ENCODE measurements at places on chromosomes 7 and 10.

DNA sequence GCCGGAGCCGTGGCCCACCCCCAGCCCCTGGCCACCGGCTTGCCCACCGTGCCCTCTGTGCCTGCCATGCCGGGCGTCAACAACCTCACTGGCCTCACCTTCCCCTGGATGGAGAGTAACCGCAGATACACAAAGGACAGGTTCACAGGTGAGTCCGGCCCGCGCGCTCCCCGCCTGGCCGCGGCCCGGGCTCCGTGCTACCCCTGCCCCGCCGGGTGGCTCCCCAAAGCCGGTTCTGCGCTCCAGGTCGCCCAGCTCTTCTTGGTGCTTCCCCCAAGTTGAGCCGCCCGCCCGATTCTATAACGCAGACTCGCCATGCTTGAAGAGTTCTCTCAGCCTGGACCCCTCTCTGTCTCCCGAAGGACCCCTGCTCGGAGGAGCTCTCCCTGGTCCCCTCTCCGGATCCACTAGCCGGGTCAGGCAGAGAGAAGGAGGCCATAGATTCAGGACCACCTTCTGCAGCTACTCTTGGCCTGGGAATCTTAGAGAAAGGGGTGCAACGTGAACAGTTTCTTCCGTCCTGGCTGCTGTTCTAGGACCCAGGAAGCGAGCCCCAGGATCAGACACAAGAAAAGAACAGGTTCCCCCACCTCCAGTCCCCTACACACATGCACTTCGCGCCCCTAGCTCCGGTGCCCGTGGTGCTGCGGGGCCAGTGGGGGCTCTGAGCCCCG is 999 bp downstream of the TLX1 start:
- DNase-seq = no peak

DNA sequence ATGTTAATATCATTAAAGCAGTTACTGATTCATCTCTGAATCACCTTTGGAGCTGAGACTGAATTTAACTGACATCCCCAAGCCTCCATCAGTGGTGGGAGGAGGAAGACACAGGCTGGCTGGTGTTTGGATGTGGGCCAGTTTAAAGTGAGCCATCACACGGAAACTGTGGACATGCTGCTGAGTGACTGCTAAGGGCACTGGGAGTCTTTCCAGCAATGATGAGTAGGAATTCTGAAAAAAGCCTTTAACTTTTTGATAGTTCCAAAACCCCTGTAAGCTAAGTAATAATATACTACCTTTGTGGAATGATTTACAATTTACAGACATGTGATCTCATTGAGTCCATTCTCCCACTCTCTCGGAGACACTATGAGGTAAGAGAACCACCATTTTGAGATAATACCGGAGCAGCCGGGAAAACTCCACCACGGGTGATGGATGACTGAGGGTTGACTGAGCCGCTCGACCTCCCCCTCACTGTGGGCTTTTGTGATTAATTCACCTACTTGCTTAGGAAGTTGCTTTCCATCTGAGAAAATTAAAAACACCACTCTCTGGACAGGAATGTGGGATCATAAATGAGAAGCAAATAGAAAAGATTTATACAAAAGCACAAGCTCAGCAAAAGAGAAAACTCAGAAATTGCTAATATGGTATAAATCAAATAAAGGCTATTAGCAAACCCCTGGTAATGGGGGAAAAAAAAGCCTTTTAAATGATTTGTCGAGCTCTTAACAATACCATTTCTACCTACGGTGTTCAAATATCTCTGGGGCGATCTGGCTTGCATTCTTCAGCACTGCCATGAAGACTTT is 194.8 kb downstream of the FANK1 start:
- DNase-seq = peak; percentile 93

DNA sequence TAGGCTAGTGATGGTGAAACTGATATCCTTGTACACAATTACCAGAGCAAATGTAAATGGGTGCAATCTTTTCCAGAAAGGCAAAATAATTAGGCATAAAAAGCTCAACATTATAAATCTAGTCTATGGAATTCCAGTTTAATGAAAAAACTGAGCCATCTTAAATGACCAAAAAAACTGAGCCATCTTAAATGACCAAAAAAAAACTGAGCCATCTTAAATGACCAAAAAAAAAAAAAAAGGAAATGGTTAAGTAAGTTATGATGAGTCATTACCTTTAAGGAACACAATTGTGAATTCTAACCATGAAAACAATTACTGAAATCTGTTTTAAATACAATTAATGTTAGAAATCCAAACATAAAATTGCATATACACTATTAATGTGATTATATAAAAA is 25.3 kb downstream of the USP6NL start:
- no peak for DNase-seq

DNA sequence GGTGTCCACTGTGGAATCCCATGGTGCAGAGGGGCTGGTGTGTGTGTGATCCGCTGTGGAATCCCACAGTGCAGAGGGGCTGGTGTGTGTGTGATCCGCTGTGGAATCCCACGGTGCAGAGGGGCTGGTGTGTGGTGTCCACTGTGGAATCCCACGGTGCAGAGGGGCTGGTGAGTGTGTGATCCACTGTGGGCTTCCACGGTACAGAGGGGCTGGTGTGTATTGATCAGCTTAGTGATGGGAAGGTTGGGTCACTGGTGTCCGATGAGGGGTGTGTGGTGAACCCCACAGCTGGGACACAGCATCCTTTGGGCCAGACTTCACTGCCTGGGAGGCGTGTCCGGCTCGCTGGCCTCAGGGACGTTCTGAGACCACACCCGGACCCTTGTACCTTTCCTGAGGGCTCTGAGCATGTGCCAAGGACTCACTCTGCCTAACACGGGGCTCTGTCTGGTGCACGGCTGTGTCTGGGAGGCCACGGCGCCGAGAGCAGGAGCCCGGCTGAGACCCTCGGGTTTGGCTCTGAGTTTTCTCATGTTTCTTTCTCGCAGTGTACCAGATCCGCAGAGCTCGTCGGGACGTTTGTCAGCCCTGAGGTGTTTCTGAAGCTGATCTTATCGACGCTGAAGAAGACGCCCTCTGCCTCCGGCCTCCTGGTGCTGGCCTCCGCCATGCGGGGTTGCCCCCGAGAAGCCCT is 29.3 kb upstream of the PRKAR1B start:
- no peak for DNase-seq

- no peak for DNase-seq
Observed at GRCh38 chr10:65949526-65949925, 976.3 kb upstream of the LRRTM3 start.

GRCh38 chr7:158810846-158811245 is 18.5 kb downstream of the ESYT2 start:
- DNase-seq = no peak

DNA sequence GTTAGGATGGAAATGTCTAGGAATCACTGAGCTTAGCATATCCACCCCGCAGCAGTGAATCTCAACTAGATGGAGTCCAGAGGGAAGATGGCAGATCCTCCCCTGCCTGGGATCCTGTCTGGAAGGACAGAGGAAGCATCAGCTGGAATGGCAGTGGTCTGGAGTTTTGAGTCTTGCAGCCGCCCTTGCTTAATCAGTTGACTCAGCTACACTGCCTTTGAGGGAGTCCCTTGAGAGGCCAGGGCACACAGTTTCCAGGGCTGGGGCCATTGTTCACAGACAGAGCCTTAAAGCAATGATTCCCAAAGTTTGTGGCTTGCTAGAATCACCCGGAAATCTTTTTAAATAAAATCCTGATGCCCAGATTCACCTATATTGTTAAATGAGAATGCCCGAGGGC is 128.1 kb downstream of the NT5C2 start:
- DNase-seq = no peak

DNA sequence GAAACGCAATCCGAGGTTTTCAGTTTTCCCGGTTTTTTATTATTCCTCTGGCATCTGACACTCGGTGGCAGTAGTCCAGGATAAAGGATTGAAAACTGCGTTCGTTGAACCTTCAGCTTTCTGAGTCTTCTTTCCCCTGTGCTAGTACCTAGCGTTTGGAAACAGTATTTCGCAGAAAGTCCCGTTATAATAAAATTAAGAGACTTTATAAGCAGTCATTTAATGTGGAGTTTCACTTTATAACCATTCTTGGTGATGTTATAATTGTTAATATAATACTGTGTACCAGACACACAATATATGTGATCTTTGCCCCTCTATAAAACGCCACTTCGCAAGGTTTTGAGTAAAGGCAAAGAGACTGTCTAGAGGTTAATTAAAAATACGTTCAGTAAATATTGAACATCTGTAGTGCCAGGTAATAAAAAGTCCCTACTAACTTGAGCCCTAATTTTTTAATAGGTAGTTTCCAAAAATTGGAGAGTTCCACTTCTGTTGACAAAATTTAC is 874 bp downstream of the CISD1 start:
- DNase-seq = no peak

GRCh38 chr7:16025696-16026095 is 339.2 kb upstream of the MEOX2 start:
- no peak for DNase-seq

DNA sequence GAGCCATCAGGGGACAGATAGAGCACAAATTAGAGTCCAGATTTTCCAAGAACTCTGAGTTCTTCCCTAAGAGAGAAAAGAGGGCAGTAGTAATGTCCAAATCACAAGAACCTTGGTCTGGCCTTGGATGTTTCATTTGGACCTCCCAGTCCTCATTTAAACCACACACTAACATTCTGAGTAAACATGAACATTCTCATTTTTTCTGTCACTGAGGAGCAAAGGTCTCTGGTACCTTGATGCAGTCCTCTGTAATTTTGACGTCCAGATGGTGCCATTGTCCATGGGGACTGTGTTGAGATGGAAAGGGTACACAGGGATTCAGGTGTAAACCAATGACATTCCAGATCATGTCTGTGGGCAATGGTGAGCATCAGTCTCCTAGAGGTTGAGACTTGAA is 225.4 kb upstream of the PHYHIPL start:
- no peak for DNase-seq

GRCh38 chr7:138374119-138374693 is 85.9 kb upstream of the TRIM24 start:
- no peak for DNase-seq

DNA sequence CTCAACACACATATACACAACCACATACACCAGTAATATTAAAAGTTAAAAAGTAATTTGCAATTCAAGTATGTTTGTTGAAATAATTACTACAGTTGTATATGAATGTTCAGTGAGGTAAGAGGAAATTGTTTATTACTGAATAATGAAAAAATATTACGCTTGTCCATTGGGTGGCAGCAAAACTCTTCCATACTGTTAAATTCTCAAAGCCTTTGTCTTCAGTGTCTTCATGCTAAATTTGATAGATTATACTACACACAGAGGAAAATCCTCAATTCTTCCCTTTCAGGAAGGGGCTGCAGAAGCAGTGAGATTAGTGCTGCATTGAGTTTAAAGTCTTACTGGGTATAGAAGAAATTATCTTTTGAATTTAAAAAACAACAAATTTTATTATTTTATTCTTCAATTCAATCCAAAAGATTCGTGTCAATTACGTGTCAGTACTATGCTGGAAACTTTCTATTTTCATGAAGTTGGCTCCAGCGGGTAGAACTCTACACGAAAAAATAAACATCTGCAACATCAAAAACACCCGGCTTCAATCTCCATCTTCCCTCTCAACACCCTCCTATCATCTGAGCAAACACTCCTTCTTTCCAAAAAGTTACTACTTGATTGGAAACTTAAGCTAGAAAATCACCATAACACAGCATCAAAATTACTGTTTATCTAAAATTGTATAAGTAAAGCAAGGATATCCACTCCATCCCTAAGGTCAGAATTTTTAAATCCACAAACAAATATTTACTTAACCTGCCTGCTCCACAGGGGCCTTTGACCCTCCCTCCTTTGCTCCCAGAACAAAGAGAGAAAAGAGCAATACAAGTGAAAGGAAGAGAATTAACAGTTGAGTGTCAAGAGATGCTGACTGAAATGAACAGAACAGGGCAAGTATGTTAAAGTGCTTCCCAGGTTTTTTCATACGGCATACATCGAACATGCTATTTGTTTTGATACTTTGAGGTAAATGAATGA is 37.0 kb upstream of the TES start:
- no peak for DNase-seq

- no peak for DNase-seq
Observed at GRCh38 chr10:94607111-94607510, 61.5 kb downstream of the HELLS start.

GRCh38 chr7:159097661-159098423 is 46.8 kb downstream of the VIPR2 start:
- no peak for DNase-seq

DNA sequence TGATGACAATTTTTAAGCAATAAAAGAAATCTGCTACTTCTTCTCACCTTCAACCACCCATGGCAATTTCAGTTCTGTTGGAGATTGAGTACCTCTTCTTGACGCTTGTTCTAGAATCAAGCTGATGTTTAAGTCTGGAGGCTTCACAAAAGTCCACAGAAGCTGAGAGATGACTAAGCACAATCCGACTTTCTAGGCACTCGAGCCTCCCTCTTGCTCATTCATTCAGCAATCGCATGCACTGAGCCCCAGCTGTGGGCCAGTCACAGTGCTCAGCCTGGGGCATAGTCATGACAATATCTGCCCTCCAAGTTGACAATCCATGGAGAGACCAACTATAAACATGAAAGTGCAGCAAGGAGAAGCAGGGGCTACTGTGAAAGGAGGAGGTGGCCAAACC is 103.2 kb downstream of the IPMK start:
- DNase-seq = no peak

DNA sequence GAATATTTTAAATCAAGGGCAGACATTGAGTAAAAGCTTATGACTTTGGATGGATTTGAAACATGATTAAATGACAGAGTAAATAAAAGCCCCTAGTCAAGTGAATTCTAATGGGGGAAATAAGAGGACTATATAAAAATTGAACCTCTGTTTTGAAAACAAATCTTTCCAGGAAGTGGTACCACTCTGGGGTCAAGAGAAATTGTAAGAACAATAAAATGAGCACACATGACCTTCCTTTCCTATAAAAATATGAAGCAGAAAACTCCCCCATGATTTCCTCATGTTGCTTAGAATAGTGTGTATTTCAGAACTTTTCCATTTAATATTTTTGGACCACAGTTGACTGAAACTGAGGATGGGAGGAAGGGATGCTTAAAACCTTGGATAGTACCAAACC is 12.3 kb upstream of the CLDN12 start:
- DNase-seq = no peak

DNA sequence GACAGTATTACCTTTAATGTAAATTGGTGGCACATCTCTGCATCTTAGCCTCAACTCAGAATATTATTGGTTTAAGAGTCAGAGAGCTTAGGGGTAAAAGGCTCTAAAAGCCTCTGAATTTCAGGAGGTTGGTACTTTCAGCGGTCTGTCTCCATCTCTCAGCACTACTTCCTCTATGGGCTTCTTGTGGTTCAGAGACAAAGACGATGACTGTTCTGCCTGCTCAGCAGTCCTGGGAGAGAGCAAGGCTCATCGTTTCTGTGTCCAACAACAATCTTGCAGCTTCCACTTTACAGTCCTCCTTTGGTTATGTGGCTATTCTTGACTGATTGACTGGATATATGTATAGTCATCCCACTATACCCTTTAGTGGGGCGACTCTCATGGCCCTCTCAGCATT is 394.7 kb downstream of the AUTS2 start:
- DNase-seq = no peak

Measured in fibroblast of skin of left quadriceps (primary cell).